ENCODE measurements at places on chromosomes 6 and 20.

GRCh38 chr20:48774696-48775095 is 53.1 kb downstream of the PREX1 start:
- no peak for DNase-seq

- no peak for DNase-seq
Observed at GRCh38 chr6:145529582-145529981, 205.7 kb downstream of the EPM2A start.

- no peak for DNase-seq
Observed at GRCh38 chr6:50834929-50835410, 16.3 kb downstream of the TFAP2B start.

- DNase-seq: no peak
Observed at GRCh38 chr6:121093928-121094327, 240.4 kb downstream of the TBC1D32 start.

DNA sequence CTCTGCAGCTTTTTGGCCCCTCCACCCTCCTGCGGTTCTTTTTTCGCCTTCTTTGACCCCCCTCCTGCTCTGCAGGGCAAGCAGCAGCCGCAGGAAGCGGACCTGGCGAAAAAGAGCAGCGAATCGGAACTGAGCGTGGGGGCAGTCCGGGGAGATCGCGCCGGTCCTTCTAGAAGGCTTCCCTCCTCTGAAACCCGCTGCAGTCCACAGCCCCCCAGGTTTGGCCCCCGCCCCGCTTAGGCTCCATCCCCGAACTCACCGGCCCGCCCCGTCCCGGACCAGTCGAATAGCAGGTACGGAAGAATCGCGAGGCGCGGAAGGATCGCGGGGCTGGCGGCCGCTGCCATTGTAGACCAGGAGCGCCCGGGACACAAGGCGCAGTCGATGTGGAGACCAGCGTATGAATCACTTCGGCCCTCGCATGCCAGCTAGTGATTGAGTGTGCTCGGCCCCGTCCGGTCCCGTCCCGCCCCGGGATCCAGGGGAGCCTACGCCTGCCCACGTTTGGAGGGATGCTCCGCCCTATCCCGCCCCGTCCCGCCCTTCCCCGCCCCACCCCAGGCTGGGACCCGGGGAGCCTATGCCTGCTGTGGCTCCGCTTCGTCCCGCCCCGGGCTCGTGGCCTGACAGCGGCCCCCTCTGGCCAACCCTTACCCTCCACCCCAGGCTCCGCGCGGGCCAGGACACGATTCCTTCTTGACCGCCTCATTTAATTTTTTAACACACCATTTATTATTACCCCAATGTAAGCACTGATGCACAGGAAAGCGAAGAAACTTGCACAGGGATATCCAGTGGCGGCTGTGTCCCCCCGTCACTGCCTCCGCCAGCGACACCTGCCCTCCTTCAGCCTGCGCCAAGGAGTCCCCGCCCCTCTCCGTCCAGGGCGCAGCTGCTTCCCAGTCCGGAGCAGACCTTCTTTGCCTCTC is at the start of gene ULBP3:
ULBP3 (minus strand) TSS at position 402 of the 929 bp plus-strand sequence; CDS start at position 347, 55 bp downstream.
- DNase-seq: peak; percentile 81

- DNase-seq: no peak
Observed at GRCh38 chr6:144583614-144583954, 298.4 kb downstream of the UTRN start.

GRCh38 chr20:38842558-38842981 is 37.1 kb downstream of the PPP1R16B start:
- DNase-seq: peak; percentile 77

DNA sequence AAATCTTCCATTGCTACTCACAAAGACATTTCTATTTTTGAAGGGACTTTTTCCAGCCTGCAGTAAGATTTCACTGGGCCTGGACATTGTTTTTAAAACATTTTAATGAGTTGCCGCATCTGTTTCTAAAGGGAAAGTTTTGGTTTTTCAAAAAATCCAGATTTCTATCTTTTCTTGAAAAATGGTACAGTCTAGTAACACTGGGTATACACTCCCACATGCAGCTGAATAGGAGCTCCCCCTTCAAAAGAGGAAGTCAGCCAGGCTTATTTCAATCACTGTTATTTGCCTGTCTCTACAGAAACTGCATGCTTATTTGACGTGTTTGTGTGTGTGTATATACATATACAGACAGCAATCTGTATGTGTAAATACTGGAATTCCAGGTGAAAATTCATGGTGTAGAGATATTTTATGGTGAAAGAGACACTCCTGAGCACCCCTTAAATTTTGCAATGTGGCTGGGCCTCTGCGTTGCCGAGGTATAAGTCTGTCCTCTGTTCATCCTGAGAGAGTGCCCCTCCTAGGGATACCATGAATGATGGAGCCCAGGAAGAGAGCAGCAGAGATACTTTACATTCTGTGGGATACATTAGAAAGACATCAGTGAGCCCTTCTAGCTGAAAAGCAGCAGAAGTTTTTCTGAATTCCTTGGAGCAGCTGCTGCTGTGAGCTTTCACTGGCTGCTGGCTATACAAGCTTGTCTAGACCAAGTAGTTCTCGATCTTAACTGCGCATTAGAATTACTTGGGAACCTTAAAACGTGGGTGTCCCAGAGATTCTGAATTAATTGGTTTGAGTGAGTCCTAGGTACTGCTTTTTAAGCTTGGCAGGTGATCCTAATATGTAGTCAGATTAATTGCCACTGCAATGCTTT is 12.0 kb upstream of the ABRACL start:
- DNase-seq: no peak

- DNase-seq: no peak
Observed at GRCh38 chr6:169839493-169839892, 88.1 kb downstream of the ERMARD start.

GRCh38 chr20:58054780-58055373 is 173.6 kb downstream of the ANKRD60 start:
- no peak for DNase-seq

- no peak for DNase-seq
Observed at GRCh38 chr6:79922018-79922417, 25.3 kb downstream of the ELOVL4 start.

DNA sequence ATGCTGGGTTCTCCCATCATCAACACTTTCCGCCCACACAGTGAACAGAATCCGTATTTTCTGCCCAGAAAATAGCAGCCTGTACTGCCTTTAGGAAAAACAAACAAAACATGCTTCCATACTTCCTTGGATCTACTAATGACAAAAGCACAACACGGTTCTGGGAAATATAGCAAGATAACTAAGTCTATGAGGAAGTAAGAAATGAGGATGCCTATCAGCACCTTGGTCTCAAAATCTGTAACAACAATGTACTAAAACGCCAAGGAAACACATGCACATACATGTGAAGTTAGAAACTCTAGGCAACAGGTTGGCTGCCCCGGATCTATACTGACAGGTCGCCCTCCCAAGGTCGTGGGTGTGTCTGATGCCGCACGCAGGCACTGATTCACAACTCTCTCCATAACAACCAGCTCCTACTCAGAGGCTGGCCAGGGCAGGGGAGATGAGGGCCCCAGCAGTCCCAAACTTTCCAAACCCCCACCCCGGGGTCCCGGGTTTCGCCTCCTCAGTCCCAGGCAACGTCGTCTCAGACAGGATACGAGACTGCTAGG is 710 bp downstream of the BTBD9 start:
- DNase-seq: peak; percentile 65

GRCh38 chr6:33761922-33762629 is 15.4 kb upstream of the IP6K3 start:
- DNase-seq: peak; percentile 57

DNA sequence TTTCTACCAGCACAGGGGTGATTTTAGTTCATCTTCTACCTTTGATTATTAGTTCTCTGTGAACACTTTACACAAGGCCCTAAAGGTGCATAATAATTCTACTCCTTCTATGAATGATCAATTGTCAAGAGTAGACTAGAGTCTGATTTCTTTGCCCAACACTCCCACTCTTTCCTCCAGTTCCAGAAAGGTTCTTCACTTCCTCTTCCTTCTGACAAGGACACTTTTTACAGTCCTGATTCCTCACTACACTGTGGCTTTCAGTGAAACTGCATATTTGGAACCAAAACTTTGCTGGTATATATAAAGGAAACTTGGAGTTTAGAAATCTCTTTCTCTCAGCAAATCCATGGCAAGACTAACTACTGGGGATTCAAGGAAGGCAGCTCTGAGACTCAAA is 10.6 kb upstream of the RSPO3 start:
- no peak for DNase-seq

DNA sequence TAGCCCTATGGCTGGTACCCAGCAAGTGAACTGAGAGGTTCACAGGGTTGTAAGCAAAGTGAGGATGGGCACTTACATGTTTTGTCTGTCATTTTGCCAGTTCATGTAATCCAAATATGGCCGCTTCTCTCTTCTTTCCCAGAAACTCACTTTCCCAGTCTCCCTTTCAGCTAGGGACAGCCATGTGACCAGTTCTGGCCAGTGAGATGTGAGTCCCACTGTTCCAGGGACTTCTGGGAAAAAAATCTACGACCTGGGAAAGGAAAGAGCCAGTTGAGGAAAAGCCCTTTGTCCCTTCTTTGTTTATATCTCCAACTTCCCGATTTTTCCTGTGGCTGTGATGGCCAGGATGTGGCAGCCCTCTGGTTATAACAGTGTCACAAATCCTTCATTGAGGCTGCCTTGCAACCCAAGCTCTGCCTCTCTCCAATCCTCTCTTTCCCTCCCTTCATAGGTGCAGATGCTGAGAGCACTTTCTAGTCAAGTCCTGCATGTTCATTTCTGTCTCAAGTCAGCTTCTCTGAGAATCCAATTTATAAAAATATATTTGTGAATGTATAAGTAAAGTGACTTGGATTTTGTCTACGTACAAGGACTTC is 148.6 kb upstream of the ZFP64 start:
- no peak for DNase-seq

DNA sequence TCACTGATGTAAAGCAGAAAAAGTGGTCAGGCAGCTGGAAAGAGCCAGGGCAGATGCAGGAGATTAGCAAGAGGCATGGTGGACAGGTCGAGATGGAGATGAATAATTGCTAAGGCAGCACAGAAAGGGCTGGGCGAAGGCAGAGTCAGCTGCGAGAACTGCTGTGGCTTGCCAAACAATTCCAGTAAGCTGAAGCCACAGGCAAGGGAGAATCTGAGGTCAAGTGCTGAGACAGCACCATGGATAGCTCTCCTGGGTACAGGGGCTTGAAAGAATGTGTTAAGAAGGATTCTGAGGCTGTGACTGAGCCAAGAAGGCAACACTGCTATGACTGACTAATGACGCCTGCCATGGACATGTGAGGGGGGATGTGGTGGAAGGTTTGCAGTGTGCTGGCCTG is 220.8 kb upstream of the FOXA2 start:
- no peak for DNase-seq

All from activated naive CD8-positive, alpha-beta T cell treated with anti-CD3 and anti-CD28 coated beads, Interleukin-2, amount 50 U/mL, for 24 hours (primary cell).